GM20000 (cell line): ENCODE measurements at places on chromosomes 4 and X.

DNA sequence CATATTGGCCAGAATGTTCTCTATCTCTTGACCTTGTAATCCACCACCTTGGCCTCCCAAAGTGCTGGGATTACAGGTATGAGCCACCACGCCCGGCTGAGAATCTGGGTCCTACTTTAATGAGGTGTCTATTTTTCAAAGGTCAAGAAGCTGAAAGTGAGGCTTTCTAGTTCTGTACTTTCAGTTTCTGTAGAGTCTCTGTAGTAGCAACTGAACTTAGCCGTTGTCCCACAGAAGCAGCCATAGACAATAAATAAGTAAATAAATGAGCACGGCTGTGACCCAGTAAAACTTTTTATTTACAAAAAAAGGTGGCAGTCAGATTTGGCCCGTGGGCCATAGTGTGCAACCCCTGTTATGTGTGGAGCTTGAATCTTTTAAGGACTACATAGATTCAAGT lies 92.0 kb downstream of the FNIP2 start:
- DNase-seq: peak; percentile 44

DNA sequence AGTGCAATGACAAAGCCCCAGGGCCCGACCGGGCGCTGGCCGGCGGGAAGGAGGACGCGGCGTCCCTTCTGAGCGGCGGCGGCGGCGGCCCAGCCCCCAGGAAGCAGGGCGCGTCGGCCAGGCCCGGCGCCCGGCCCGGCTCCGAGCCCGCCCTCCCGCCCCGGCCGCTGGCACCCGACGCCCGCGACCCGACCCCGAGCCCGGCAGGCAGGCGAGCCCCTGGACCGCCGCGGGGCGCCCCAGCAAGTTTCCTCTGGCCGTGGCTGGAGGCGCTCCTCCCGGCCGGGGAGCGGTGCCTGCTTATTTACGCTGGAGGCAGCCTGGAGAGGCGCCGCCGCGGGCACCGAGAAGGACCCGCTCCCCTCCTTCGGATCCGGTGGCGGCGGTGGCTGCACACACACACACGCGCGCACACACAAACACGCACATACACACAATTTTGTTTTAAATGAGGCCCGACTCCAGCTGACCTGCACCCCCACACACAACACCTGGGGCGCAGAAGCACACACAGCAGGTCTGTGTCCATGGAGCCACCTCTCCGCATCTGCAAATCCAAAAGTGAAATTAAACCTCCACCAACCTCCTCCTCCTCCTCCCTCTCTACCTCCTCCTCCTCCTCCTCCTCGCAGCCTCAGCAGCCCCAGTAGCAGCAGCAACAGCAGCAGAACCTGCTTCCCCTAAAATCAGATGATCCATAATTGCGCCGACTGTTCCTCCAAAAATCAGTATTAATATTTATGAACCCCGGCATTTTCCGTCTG lies 669 bp downstream of the IRF2 start:
- DNase-seq: peak; percentile 76

DNA sequence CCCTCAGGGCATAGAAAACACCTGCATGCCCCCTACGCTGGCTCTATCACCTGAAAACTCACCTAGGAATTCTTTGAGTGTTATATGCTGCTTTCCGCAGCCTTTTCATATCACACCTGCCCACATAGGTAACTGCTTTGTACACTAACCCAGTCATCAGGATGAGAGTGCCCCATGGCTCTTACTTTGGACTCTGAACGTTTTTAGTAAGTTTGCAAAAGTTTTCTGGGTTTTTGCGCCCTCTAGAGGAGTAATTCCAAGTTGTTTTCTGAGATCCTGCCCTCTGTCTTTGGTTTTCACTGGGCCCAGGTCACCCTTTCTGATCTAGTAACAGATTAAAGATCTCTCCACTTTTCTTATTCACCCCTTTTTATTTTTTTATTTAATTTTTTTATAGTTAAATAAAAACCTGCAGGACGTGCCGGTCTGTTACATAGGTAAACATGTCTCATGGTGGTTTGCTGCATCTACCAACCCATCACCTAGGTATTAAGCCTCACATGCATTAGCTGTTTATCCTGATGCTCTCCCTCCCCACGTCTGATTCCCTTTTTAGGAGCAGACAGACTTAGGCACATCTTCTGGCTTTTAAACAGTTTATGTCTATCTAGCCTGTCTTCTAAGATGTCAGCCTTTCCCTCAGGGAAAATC lies 139.2 kb downstream of the NWD2 start:
- peak; percentile 38 for DNase-seq

GRCh38 chrX:8043121-8043520 lies 115.9 kb upstream of the PNPLA4 start:
- no peak for DNase-seq

DNA sequence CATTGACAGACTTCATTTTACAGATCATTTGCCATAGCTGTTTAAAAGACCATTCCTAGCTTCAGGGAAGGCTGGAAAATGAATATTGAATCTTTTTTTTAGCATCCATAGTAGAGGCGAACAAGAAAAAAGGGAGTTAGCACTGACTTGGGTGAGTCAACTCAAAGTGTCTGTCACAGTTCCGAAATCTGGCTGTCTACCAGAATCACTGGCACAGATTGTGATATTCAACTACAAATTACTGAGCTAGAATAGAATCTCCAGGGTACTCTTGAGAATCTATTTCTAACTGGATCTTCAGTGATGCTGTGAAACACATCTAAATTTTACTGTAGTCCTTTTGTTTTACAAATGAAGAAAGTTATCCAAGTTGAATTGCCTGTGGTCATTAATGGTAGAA lies 31.5 kb downstream of the SEC24B start:
- no peak for DNase-seq

GRCh38 chr4:40247350-40247749 lies 50.5 kb downstream of the RHOH start:
- no peak for DNase-seq

GRCh38 chr4:133969202-133969848 lies 232.3 kb downstream of the PABPC4L start:
- no peak for DNase-seq

GRCh38 chr4:98663226-98664006 lies 5.0 kb upstream of the TSPAN5 start:
- DNase-seq: peak; percentile 77

- DNase-seq: no peak
These were observed 58.5 kb upstream of the HELT start for GRCh38 chr4:184959786-184960185.

- DNase-seq: peak; percentile 30
These were observed 5.7 kb downstream of the CYP2U1 start for GRCh38 chr4:107937040-107937439.

DNA sequence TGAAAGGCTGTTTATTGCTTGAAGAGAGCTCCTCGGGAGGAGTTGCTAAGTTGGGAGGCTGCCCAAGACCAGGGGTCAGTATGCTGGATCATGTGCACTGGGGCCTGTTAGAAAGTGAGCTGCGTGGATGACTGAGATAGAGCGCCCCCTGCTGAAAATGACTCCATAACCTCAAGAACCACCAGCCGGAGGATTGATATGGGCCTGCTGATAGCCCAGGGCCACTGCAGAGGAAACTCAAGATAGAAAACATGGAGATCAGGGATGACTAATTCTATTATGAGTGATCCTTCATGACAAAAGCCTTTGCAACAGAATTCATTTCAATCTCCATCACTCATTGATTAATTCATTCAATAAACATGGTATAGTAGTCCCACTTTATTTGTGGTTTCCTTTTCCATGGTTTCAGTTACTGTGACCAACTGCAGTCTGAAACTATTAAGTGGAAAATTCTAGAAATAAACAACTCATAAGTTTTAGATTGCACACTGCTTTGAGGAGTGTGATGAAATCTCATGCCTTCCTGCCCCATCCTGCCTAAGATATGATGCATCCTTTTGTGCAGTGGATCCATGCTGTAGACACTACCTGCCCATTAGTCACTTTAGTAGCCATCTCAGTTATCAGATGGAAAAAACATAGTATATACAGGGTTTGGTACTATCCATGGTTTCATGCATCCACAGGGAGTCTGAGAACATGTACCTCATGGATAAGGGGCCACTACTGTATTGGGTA lies 126.7 kb upstream of the MBNL3 start:
- DNase-seq: peak; percentile 19

DNA sequence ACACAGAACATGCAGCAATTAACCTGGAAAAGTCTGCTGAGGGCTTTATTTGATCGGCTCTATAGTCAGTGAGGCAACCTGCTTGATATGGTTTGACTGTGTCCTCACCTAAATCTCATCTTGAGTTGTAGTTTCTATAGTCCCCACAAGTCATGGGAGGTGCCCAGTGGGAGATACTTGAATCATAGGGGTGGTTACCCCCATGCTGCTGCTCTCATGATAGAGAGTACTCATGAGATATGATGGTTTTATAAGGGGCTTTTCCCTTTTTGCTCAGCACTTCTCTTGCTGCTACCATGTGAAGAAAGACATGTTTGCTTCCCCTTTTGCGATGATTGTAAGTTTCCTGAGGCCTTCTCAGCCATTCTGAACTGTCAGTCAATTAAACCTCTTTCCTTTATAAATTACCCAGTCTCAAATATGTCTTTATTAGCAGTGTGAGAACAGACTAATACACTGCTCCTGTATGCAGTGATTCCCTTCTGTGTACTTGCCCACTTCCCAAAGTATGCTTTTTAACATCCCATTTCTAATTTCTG lies 78.2 kb downstream of the NPFFR2 start:
- no peak for DNase-seq

DNA sequence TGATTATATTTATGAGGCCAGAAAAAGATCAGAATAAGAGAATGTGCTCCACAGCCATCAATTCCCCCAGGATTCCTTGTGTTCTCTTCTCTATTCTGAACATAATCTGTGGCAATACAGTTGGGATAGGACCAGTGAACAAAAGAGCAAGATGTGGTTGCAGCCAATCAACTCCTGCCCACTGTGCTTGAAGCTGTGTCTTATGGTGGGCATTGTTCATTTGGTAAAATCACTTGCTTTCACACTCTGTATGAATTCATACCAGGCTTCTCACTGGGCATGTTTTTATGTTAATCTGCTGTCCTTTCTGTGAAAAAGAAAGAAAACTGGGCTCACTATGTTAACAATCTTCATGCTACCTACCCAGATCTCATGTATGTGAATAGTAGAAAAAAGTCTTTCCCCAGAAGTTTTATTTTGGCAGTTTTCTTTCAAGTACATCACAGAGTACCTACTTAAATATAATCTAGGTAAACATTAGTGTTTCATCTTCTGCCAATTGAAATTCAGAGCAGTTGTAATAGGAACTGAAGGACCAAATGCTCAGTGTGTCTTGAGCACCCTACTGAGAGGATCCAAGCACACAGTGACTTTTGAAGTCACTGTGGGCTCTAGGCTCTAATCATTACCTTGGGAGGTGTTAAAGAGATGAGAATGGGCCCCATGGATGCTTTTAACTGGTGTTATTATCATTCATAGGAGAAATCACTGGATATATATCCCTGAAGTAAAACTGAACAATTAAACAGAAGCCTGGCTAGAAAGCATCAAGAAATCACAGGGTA lies 429.2 kb upstream of the TRAM1L1 start:
- DNase-seq: no peak

DNA sequence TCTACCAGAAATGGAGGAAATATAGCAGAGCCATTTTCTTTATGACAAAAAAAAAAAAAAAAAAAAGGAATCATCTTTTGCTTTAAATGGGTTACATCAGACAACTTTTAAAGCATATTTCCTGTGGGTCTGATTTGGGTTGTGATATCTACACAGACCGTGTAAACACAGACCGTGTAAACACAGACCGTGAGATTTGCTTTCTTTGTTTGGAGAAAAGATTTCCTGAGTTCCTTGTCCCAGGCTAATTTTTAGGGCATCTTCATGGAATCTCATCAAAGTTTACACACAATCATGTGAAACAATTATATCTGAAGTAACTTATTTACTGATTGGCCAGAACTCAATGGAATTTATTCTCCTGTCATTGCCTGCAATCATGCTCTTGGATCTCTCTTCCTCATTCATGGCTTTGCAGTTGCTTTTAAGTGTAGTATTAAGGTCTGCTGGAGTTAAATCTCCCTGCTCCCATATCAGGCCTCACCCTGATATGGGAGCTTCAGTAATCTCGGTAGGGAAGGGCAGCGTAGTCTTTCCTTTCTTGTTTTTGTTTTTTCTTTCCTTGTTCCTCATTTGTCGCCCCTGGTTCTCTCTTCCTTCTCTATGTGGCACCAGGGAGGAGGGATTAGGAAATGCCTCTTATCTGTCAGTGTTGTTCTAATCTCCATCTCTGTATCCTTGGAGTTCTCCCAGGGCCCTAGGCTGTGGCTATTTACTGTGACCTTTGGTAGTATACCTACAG lies 248.6 kb upstream of the JADE1 start:
- no peak for DNase-seq

- no peak for DNase-seq
These were observed 538.2 kb downstream of the INPP4B start for GRCh38 chr4:142307857-142308256.

GRCh38 chr4:163550869-163551267 lies 56.4 kb downstream of the TMA16 start:
- no peak for DNase-seq

DNA sequence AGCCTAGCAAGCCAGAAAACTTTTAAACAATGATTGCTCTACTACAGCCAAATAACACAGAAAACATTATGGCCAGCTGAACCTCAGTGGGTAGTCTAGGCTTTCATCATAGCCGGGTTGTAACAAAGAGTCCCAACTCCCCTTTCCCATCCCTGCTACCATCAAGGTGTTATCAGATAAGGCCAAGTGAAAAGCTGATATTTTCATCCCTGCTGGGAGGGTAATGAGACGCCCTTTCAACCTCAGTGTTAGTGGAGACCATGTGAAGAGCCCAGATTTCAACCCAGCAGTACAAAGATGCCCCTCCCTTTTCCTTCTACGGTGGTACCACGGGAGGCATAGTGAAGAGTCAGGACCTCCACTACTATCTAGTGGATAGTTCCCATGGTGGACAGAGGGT lies 433.7 kb downstream of the GPM6A start:
- DNase-seq: no peak

DNA sequence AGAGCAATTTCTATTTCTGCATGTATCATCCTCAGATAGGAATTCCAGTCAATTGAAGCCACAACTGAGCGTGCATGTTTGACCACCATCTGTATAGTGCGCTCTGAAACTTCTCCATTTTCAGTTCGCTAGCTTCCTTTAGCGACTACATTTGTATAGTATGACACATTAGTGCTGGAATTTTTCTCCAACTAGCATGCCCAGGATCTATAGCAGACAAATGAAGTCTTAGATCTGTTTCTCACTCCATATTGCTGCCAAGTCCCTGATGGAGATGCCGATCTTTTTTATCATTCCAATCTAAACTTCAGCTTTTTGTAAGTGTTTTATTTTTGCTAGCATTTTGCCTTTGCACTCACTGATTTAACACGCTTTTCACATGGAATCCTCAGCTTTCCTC lies 774.8 kb upstream of the TENM3 start:
- no peak for DNase-seq

DNA sequence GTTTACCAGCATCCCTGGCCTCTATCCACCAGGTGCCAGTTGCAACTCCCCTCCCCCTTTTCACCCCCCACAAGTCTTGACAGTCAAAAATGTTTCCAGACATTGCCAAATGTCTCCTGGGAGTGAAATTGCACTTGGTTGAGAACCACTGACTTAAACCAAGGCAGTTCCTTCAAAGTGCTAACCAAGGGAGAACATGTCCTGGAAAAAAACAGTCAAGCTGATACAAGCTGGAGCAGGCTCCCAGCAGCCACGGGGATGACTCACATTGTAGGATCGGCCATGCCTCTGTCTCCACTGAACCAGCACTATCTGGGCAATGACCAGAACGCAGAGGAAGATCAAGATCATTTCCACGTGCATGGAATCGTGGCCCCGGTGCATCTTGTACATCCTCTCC lies 11.4 kb downstream of the RNF175 start:
- DNase-seq: no peak

GRCh38 chr4:186755550-186756519 lies 32.2 kb upstream of the FAT1 start:
- no peak for DNase-seq
